ENCODE measurements at places on chromosomes 4 and X.

- DNase-seq, result no peak
These were observed 113.4 kb upstream of the LIMCH1 start for GRCh38 chr4:41424522-41424921.

- no peak for DNase-seq
These were observed 39.3 kb upstream of the LPAR4 start for GRCh38 chrX:78708262-78708661.

DNA sequence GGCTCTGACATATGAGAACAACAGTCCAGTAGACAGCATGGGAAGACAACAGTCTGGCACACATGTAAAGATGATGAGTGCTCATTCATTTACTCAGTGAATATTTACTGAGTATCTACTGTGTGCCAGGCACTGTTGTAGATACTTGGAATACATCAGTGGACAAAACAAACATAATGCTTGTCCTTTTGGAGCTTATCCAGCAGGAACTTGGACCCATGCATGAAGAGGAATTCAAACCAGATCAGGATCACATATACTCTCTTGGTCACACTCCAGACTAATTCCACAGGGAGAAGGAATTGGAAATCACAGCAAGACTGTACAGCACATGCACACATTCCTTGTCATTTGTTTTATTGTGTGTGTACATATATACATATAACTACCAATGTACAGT, 217.6 kb upstream of the TTC29 start:
- DNase-seq, result no peak

DNA sequence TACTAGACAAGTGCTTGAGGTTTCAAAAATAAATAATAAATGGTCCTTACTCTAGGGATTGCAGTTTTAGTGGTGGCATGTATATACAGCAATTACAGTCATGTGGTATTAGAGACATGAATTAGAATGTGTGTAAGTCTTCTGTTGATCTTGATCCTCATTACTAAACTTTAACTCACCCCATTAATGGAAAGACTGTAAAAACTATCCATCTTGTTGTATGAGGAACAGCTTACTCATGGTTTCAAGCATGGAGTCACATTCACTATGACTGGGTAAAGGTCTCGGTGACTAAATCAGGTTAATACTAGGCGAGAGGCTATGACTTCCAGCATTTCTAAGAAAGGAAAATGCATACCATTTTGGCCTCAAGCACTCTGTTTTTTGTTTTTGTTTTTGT, 107.0 kb upstream of the HPGD start:
- DNase-seq, result no peak

DNA sequence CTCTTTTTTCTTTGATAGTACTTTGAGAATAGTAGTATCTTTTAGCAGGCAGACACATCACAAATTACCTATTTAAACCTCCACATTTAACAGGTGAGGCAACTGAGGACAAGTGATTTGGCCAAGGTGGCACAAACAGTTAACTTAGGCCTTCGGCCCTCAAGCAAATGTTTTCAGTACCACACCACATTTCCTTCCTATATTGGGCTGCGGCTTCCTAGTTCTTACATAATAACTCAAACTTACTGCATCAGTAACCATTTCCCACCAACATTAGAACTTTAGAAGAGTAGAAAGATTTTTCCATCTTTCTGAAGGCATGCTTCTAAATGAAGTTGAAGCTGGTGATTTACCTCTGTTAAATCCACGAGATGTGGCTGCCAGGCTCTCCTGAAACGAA, 63.2 kb upstream of the SLC4A4 start:
- DNase-seq, result no peak

DNA sequence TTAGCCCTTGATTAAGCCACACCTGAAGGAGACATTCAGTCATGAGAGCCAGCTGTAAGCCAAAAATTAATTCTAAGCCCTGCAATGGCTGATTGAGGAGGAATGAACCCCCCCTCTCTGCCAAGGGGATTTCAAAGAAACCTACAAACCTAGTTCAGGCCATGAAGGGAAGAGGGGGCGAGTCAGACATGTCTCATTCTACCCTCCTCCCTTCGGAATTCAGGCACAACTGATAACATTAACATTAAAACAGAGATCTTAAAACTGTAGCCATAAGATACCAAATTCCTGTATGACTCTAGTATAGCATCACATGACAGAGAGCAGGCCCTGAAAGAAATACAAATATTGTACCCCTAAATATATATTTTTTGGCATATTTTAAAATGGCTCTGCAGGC, 40.4 kb upstream of the AFAP1 start:
- DNase-seq, result no peak

GRCh38 chrX:33989936-33990335, 142.2 kb downstream of the FAM47A start:
- DNase-seq, result no peak

DNA sequence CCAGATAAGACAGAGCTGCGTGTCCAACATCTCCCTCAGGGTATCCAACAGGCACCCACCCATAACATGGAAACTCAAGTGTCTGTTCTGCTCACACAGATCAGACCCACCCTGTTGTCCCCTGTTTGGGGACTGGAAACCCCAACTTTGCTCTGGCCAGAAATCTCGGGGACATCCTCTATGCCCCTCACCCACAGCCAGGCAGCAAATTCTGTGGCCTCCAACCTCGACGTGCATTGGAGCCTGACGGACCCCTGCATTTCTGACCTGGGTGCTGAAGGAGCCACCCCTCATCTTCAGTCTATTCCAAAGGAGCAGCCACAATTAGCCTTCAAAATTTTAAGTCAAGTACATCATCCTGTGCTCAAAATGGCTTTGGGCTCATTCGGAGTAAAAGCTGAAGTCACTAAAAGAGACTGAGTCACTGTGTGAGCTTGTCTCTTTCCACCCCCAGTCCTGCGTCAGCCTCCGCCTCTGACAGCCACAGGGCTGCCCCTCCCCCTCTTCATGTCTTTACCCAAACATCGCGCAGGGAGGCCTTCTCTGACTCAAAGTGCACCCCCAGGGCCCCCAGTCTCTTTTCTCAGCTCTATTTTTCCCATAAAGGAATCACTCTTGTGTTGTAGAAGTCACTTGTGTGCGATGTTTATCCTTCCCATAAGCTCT, 24.4 kb upstream of the PDE6B start:
- peak; percentile 20 for DNase-seq

GRCh38 chrX:131288738-131289511, at the start of gene IGSF1:
IGSF1 (minus strand) TSS chrX:131289306; CDS start chrX:131286674, 2,632 bp downstream.
- no peak for DNase-seq

DNA sequence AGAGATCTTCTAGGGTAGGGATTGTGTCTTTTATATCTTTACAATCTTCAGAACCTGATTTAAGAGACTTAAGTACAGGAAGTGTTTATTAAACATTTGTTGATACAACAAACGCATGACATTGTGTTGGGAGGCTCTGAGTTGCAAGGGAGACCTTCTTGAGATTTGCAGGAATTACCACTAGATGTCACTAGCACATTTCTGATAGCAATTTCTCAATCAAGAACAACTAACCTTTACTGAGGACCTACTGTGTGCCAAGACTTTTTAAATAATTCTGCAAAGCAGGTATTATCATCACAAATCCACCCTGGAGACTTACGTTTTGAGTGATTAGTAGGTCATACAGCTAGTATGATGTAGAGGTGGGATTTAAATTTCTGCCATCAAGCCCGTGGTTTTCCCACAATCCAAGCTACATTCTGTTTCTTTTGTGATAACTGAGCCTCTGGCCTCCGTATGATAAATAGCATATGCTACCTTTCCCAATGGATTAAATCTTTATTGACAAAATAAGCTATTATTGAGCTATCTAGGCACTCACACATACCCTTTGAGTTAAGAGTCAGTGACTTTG, 986.0 kb downstream of the CCSER1 start:
- no peak for DNase-seq

DNA sequence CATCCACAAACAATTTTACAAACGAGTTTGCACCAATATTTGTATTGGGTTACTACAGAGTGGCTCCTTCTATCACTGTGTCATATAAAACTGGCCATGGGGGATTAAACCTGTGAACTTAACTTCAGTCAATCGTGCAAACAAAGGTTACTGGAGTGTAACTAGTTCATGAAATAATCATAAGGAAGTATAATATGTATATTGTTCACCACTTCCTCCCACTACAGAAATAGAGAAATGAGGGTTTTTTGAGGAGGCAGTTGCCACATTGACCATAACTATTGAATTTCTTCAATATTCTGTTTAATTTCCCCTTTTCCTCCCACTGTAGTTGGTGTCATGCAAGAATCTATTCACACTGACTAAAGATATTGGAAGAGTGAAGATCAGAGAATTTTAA, at the start of gene GPR82:
Gene GPR82 (plus strand): TSS at position 356 of the 400 bp plus-strand sequence. CDS start 2,846 bp downstream, outside the sequence.
- DNase-seq, result no peak

- no peak for DNase-seq
These were observed 521.9 kb upstream of the ARX start for GRCh38 chrX:25537699-25538098.

DNA sequence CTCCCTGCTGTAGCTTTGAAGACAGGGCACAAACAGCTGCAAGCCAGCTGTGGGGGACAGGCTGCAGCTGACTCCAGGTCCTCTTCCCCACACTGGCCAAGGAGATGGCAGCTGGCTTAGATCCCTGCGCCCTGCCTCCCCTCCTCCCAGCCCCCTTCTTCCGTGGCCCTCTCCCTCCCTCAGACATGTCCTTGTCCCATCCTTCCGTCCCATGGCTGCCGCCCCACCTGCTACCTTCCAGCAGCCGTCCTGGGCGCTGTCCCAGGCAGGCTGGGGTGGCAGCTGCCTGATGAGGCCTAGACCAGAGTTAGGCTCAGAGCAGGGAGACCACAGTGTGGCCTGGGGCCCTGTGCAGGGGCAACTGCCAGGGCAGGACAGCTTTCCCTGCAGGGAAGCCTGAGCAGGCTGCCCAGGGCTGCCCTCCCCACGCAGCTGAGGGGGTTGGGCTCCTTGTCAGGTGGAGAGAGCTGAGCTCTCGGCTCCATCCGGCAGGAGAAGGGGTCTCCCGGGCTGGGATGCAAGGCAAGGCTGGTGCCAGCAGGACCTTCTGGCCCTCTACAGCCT, 3.3 kb upstream of the BGN start:
- no peak for DNase-seq

DNA sequence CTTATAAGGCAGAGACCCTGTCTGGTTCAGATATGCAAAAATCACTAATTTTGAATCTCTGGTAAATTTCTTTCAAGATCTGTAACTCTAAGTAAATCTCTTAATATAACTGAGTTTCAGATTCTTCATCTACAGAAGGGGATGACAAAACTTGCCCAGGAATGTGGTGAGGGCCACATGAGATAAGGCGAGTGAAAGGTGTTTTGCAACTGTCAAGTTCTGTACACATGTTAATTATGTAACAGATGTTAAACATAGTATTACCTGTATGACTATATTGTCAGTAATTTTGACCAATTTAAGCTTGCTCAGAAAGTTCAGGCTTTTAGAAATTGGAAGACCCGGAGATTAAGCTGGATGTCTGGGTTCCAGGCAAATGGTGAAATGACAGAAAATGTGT, 549 bp upstream of the GLRB start:
- DNase-seq, result no peak

- DNase-seq, result no peak
These were observed 114.8 kb upstream of the MED14 start for GRCh38 chrX:40849906-40850823.

DNA sequence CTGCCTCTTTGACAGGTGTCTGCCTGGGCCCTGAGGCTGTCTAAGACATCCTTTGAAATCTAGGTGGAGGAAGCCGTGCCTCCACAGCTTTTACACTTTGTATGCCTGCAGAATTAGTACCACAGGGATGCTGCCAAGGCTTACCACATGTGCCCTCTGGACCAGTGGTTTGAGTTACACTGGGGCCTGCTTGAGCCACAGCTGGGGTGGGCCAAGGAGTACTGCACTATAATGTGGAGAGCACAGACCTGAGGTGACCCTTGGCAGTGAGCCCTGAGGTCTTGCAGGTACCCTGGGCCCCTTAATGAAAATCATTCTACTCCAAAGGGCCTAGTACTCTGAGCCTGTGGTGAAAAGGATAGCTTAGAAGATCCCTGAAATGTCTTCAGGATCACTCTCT, 27.2 kb upstream of the IRS4 start:
- DNase-seq, result no peak

DNA sequence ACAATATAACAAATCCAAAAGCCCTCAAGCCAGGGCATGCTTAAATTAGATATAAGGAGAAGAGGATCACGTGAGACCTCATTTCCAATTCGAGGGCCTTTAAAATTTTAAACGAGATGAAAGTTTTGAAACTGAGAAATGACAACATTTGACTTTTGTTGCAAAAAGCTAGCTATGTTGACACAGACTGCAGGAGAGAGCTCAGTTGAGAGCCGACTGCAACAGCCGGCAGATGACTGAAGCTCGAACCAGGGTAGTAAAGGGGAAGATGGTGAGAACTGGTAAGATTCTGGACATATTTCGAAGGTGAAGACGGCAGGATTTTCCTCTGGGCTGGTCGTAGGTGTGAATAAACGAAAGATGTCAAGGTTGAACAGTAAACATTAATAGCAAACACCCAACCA, 773 bp downstream of the PRMT9 start:
- no peak for DNase-seq

GRCh38 chr4:7658341-7659204, 223.8 kb upstream of the PSAPL1 start:
- DNase-seq, result no peak

- peak; percentile 26 for DNase-seq
These were observed 132.4 kb downstream of the ZMAT1 start for GRCh38 chrX:101799387-101799786.

DNA sequence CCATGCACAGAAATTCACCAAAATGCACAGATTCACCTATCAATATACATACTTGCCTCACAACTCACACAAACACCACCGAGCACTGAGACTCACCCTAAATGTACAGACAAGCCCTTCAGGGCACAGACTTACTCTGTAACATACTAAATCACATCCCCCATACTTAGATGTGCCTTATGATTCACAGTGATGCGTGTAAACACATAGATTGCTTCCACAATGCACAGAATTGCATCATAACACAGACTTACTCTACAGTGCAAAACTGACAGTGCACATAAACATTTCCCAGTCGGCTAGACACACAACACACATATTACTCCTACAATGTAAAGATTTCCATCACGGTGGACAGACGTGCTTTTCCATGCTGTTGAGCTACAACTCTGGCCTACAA, 6.2 kb downstream of the LINC00632 start:
- DNase-seq, result no peak

- no peak for DNase-seq
These were observed 38.1 kb upstream of the NYX start for GRCh38 chrX:41409006-41409405.

- DNase-seq, result no peak
These were observed 89.3 kb upstream of the NEIL3 start for GRCh38 chr4:177220376-177220775.

GRCh38 chr4:102230194-102230593, 115.1 kb downstream of the SLC39A8 start:
- DNase-seq, result no peak

- DNase-seq, result no peak
These were observed 102.6 kb downstream of the PDE5A start for GRCh38 chr4:119525771-119526712.

DNA sequence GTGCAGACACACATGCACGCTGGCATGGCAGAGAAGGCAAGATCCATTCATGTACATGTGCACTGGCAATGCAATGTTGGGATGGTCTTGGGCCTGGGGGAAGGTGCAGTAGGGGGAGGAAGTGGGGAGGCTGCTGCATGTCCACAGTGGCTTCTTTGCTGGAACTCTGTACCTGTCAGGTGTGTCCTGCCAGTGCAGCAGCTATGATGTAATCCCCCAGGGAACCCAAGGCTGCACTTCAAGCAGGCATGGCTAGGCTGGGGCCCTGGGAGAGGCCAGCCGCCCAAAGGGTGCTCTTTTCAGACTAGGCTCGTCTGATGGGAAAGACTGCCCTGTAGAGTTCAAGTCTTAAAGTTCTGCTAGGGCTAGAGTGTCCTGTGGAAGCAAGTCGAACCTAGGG, 1304.0 kb downstream of the FAM133A start:
- no peak for DNase-seq

- DNase-seq, result no peak
These were observed 61.7 kb upstream of the HAND2 start for GRCh38 chr4:173591760-173592159.

All from stimulated activated CD8-positive, alpha-beta memory T cell treated with anti-CD3 and anti-CD28 coated beads, Interleukin-7, amount 100 ng/mL, for 24 hours (primary cell).